Activated T-helper 1 cell treated with anti-CD3 and anti-CD28 coated beads, Interleukin-2, amount 50 U/mL, for 16 hours (primary cell): ENCODE measurements at places on chromosomes 12 and 14.

- DNase-seq, result no peak
These were observed 315.1 kb upstream of the PRKD1 start for GRCh38 chr14:30242744-30243143.

- no peak for DNase-seq
These were observed 18.3 kb upstream of the PLEKHH1 start for GRCh38 chr14:67514650-67515385.

GRCh38 chr14:36091096-36091495 lies 85.4 kb downstream of the PTCSC3 start:
- no peak for DNase-seq

GRCh38 chr14:104547998-104548700 lies 31.4 kb upstream of the C14orf180 start:
- DNase-seq, result no peak

- DNase-seq, result no peak
These were observed 709 bp downstream of the TCL1B start for GRCh38 chr14:95686935-95687334.

- DNase-seq, result no peak
These were observed 260.2 kb downstream of the BMP4 start for GRCh38 chr14:53696217-53696965.
